ENCODE measurements at places on chromosomes 2 and 18.

DNA sequence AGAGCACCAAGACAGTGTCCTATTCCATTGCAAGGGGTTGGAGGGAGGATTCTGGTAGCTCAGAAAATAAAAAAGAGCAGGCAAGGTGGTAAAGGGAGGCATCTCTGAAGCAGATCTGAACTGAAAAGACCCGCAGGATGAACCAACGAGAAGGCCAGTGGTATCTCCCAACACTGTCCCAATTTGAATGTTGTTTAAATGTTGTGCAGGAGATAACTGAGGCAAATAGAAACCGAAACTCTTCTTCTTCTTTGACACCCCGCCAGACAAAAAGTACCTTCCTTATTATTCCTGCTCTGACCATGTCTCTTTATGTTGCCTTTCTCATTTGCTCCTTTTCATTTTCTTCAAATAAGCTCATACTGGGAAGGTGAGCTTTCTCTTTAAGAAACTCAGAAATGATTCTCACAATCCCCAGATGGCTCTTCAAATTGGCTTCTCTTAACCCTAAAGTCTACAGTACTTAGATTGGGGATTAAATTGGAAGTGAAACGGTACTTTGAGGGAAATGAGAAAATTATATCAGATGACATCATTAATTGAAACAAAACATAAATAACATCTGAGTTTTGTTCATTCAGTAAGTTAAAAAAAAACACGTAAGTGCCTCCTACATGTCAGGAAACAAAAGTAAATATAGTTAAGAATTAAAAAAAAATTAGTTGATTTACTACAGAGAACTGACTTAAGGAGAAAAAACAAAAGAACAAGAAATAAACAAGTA, 143.6 kb downstream of the WDPCP start:
- no peak for DNase-seq

- no peak for DNase-seq
Observed at GRCh38 chr2:233108611-233109490, 48.7 kb downstream of the INPP5D start.

- DNase-seq: no peak
Observed at GRCh38 chr2:151570191-151570590, 160.5 kb downstream of the RIF1 start.

DNA sequence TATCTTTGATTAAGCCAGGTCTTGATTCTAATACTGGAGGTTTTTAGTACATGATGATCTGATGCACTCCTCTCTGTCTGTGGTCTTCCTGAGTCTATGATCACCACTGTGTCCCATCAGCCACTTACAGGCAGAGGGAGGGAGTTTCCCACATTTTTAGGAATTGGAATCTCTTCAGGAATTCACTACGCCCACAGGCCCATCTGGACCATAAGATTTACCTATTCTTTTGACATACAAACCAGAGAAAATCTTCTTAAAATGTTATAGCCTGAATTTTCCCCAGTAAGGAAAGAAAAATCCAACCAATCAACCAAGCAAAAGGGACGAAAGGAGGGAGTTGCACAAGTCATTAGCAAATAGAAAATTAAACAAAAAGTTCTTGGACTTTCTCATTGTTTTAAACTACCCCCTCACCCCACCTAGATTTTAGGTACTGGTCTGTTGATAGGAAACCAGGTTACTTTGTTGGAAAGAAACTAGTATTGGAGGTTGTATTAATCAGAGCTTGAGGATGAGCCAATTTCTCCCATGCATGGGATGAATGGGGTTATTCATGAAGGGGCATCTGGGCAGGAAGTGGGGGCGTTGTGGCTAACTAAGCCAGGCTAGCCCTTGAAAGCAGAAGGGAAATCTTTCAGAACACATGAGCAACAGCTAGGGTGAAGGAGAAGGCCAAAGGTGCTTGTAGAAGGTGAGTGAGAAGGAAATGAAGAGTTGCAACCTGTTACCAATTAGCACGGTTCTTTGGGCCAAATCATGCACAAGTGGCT, 328.2 kb upstream of the MEX3C start:
- no peak for DNase-seq

- no peak for DNase-seq
Observed at GRCh38 chr2:132608311-132608710, 61.7 kb downstream of the LYPD1 start.

DNA sequence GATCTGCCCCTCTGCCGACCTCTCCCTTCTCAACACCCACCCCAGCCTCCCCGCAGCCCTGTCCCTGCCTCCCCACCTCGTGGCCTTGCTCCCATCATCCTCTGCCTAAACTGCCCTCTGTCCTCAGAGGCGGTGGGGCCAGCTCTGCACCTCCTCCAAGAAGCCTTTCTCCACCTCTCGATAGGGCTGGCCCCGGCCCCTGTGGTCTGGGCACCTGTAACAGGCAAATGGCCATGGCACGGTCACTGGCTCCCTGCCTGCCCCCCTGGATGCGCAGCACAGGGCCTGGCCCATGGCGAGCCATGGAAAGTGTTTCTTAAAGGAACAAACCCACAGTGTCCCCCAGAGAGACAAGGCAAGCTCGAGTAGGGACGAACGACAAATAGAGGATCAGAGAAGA, 42.0 kb downstream of the MYO7B start:
- no peak for DNase-seq

GRCh38 chr2:207067473-207067872, 98.3 kb downstream of the KLF7 start:
- DNase-seq: no peak

DNA sequence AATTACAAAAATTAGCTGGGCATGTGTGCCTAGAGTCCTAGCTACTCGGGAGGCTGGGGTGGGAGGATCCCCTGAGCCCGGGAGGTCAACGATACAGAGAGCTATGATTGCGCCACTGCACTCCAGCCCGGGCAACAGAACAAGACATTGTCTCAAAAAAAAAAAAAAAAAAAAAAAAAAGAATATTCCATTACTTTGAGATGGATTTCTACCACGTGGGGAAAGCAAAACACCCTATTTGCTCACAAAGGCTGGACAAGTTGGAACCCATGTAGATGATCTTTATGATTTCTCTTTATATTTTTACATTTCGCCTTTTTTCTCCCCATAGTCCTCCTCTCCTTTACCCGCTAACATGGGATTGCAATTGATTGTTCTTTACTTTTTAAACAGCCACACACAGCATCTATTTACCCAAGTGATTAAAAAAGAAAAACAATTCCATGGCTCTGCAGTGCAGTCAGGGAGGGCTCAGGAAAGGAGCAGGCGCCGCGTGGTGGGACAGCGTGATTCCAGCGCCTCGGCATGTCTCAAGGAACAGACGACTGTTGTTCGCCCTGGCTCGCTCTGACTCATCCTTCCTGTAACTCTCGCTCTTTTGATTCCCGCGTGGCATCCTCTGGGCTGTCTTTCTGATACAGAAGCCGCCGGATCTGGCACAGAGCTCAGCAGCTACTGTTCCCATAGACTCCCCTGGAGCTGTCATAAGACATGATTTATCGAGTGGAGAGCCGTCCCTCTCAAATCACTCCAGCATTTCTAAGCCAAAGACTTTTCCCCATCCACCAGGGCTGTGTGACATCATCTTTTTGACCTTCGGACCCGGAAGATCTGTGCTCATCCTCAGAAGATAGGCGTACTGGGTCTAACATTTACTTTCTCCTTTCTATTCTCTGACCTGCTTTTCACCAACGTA, 230.4 kb upstream of the AGAP1 start:
- DNase-seq: no peak

DNA sequence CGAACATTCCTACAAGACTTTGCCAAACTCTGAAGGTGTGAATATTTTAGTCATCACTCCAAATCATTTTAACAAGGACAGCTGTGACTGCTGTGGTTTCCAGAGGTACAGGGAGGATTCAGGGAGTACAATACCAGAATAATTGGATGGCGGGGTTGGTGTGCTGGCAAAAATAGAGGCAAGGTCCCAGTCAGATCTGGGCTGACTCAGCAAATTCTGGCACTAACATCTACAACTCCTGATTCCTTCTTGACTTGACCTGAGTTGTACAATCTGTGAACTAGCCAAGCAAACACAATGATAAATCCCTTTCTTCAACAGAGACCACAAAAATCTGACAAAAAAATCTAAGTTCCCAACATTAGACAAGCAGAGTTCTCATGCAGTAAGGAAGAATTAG, 40.4 kb downstream of the RMP24 start:
- DNase-seq: no peak

Data from MV-4-11 (cell line).